ENCODE measurements at places on chromosomes 7 and 10.
A peak's percentile ranks its signal among the peaks of the same experiment; 100 is the strongest.

- DNase-seq, result no peak
Measured at GRCh38 chr7:77434570-77435275, 18.6 kb upstream of the GSAP start.

GRCh38 chr7:158837790-158838637, 8.7 kb upstream of the ESYT2 start:
- DNase-seq, result no peak

GRCh38 chr10:51733057-51733456, 33.7 kb upstream of the CSTF2T start:
- no peak for DNase-seq

DNA sequence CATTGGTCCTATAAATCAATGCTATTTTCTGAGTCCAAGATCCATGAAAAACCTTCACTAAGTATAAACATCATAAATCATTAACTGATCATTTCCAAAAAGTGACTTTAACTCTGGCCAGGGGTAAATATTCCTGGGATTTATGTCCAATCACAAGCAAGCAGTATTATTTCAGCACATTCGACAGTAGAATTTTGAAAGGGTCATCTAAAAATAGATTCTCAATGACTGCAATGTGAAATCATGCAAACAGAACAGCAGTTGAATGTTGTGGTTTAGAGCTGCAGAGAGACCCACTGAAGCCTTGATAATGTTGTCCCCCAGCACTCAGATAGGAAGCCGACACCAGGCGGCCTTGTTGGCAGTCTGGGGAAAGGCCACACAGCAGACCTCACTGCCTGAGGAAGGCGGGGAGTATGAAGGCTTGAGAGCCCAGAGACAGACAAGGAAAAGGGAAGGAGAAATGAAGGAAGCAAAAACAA, 38.1 kb downstream of the FAM107B start:
- DNase-seq, result peak; percentile 33
